Mesothelial cell of epicardium (in vitro differentiated cells): ENCODE measurements at places on chromosomes 1 and 21.

DNA sequence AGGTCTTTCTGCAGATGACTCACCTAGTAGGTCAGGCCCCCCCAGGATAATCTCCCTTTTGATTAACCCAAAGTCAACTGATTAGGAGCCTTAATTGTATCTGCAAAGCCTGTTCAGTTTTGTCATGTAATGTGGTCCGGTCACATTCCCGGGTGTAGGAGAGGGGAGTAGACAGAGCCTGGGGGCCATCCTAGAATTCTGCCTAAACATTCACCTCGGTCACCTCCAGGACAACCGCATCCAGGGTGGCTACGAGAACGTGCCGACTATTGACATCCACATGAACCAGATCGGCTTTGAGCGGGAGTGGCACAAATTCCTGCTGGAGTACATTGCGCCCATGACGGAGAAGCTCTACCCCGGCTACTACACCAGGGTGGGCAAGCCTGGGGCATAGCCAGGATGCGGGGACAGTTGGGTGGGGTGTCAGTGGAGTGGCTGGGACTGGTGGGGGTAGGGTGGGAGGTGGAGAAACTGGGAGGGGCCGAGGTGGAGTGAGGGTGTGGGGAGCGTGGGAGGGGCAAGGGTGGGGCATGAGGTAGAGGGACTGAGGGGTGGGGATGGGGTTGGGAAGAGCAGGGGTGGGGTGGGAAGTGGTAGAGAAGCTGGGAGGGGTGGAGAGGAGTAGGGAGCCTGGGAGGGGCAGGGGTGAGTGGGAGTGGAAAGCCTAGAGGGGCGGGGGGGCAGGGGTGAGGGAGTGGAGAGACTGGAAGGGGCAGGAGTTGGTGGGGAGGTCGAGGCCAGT is 9.6 kb upstream of the MFN2 start:
- H3K4me1 ChIP-seq = peaks cover 4% of the 10 kb centered on the region
- no peak for DNase-seq
- peaks cover 22% of the 10 kb centered on the region for H3K36me3 ChIP-seq
- no peaks in the 10 kb centered on the region for H3K27me3 ChIP-seq
- H3K4me3 ChIP-seq = no peak overlapping the region

DNA sequence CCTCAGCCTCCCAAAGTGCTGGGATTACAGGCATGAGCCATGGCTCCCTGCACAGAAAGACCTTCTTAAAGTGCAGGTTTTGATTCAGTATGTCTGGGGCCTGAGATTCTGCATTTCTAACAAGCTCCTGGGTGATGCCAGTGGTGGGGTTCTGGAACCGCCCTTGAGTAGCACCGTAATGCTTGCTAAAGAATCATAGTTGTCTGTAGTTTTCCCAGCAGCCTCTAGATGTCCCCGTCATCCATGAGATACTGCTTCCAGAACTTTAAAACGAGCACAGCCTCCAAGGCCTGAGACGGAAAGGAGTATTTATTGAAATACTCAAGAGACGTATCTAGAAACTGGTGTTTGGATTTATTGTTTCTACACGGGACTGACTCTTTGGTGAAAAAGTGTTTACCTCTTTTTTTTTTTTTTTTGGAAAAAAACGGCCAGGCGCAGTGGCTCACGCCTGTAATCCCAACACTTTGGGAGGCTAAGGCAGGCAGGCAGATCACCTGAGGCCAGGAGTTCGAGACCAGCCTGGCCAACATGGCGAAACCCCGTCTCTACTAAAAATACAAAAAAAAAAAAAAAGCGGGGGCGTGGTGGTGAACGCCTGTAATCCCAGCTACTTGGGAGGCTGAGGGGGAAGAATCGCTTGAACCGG is 2.6 kb upstream of the TOR3A start:
- peaks cover 16% of the 10 kb centered on the region for H3K4me1 ChIP-seq
- peak; percentile 44 for DNase-seq
- H3K27ac ChIP-seq = no peak overlapping the region
- no peaks in the 10 kb centered on the region for H3K27me3 ChIP-seq
- H3K36me3 ChIP-seq = peaks cover 1% of the 10 kb centered on the region

DNA sequence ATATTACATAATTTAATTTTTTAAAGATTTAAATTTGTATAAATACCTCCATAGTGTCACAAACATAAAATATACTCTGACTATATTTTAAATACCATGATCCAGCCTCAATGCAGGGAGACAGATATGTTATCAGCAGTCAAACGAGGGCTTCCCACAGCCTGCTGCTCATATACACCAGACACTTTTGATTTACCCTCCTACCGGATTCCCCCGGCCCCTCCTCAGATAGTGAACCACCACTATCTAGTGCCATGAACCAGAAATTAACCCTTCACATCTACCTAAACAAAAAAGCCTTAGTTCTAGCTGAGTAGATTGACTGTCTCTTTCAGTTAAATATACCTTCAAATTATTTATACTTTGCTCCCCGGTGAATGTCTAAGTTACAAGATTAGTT is 52.4 kb upstream of the C1orf53 start:
- H3K4me3 ChIP-seq = no peak overlapping the region
- no peaks in the 10 kb centered on the region for H3K36me3 ChIP-seq
- H3K27ac ChIP-seq = peak overlapping the region; percentile 18
- DNase-seq = no peak
- peaks cover 17% of the 10 kb centered on the region for H3K4me1 ChIP-seq

DNA sequence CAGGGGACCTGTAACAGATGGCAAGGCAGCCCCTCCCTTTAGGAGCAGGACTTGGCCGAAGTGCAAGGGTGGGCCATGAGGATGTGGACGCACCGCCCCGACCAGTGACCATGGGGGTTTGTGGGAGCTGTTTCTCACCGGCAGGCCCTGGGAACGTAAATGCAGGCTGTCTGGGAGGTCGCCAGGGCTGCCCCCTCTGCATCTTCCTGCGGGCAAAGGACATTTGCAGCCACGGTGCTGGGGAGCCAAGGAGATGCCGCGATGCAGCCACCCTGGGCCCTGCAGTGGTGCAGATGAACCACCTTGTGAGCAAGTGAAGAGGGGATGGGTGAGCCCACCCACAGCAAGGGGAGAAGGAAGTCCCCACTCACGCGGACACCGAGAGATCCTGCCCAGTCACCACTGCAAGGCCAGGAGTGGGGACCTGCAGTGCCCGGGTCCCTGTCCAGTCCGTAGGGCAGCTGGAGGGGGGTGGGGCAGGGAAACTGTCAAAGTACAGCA is 121.1 kb downstream of the SIK1 start:
- no peaks in the 10 kb centered on the region for H3K27me3 ChIP-seq
- no peak overlapping the region for H3K27ac ChIP-seq
- H3K36me3 ChIP-seq = no peaks in the 10 kb centered on the region
- no peak for DNase-seq
- H3K4me1 ChIP-seq = peaks cover 16% of the 10 kb centered on the region

DNA sequence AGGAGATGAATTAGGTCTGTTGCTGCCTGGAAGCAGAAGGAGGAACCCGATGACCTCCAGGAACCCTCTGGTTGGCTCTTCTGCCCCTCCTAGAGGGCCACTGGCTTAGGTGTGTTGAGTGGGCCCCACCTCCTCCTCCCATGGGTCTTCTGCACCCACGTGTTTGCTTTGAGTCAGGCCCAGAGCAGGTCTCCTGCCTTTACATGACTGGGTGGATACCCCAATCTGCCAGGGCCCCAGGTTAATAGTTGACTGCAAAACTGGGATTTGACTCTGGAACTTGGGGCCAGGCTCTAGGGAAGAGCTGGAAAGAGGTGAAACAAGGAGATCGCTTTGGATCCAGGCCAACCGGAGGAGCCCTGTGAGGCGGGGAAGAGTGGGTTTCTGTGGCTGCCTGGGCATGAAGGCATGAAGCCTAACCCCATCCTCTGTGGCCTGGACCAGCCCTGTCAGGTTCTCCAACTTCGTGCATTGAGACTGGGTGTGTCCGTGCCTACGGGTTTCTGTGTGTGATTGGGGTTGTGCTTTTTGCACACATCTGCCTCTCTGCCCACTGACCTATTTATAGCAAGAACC is 7.8 kb upstream of the LAD1 start:
- H3K36me3 ChIP-seq = no peaks in the 10 kb centered on the region
- H3K4me1 ChIP-seq = peaks cover 5% of the 10 kb centered on the region
- no peak for DNase-seq
- no peak overlapping the region for H3K4me3 ChIP-seq

DNA sequence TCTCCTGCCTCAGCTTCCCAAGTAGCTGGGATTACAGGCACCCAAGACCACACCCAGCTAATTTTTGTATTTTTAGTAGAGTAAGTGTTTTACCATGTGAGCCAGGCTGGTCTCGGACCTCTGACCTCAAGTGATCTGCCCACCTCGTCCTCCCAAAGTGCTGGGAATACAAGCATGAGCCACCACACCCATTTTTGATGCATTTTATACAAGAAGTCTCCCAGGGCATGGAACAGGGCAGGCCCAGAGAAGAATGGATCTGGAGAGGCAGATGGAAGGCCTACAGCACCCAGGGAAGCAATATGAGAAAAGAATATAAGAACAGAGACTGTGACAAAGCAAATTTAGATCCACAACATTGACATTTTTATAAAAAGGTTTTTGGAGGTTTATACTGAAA is 18.8 kb upstream of the IFNAR1 start:
- H3K36me3 ChIP-seq = no peaks in the 10 kb centered on the region
- no peaks in the 10 kb centered on the region for H3K27me3 ChIP-seq
- no peak for DNase-seq
- peaks cover 18% of the 10 kb centered on the region for H3K4me1 ChIP-seq
- H3K4me3 ChIP-seq = no peak overlapping the region

DNA sequence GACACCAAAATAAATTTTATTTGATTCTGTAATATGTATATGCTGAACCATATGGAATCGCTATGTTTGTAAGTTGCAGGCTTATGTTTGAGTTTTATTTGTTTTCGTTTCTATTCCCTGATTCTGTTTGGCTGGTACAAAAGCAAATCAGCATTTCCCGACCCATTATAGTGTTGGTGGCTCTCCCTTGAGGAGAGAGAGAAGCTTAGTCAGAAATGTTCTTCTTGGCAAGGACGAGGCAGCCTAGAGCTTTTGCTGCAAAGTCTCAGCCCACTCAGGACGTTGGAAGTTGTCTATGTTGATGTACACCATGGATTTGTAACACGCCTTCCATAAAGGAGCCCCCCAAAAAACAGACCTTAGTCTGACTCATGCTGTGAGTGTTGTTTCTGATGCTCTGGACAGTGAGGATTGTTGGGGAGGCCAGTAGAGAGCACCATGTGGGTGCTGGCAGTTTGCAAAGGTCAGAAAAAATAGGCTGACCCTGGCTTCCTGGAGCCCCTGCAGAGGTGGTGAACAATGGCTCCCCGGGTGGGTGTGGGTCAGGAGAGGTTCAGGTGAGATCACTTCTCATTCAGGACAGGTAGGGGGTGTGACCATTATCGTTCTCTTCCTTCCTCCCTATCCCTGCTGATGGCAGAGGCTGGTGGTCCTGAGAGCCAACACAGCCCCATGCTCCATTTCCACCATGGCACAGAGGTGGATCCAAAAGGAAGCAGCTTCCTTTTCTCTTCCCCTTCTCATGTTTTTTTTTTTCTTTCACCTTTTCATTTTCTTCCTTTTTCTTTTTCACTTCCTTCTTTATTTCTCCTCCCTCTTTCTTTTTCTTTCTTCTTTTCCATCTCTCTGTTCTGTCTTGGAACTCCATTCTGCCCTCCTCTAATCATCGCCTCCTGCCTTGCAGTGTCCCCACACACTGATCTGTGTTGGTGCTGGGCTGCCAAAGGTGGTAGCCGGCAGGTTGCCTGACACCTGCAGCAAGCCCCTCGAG is 84.4 kb upstream of the CNTN2 start:
- H3K27ac ChIP-seq = no peak overlapping the region
- no peak for DNase-seq
- no peak overlapping the region for H3K4me3 ChIP-seq
- H3K27me3 ChIP-seq = peaks cover 91% of the 10 kb centered on the region

- no peak for DNase-seq
- peaks cover 5% of the 10 kb centered on the region for H3K4me1 ChIP-seq
- no peak overlapping the region for H3K27ac ChIP-seq
- H3K4me3 ChIP-seq = no peak overlapping the region
- no peaks in the 10 kb centered on the region for H3K27me3 ChIP-seq
- no peaks in the 10 kb centered on the region for H3K36me3 ChIP-seq
Measured at GRCh38 chr1:116767782-116768382, 13.7 kb downstream of the CD2 start.

DNA sequence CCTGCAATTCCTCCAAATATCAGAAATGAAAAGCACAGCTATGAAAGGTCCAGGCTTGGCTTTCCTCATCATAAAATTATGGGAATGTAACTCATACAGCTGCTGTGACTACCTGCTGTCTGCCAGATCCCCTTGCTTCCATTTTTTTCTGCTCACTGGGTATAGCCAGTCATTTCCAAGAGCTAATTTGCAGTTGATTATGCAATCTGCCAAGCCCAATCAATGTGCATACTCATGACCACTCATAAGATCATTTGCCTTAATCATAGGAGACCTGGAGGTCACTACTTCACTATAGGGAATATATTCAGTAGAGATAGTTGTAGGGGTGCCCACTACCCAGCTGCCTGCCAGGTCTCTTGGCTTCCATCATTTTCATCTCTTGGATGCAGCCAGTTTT is 417.7 kb upstream of the ZRANB2 start:
- no peaks in the 10 kb centered on the region for H3K4me1 ChIP-seq
- no peak overlapping the region for H3K27ac ChIP-seq
- no peak overlapping the region for H3K4me3 ChIP-seq
- no peaks in the 10 kb centered on the region for H3K36me3 ChIP-seq

- peaks cover 14% of the 10 kb centered on the region for H3K4me1 ChIP-seq
- H3K36me3 ChIP-seq = no peaks in the 10 kb centered on the region
- H3K27me3 ChIP-seq = peaks cover 27% of the 10 kb centered on the region
- peak overlapping the region; percentile 72 for H3K27ac ChIP-seq
- H3K4me3 ChIP-seq = no peak overlapping the region
- DNase-seq = no peak
Measured at GRCh38 chr1:201192261-201192788, 1.7 kb downstream of the IGFN1 start.

DNA sequence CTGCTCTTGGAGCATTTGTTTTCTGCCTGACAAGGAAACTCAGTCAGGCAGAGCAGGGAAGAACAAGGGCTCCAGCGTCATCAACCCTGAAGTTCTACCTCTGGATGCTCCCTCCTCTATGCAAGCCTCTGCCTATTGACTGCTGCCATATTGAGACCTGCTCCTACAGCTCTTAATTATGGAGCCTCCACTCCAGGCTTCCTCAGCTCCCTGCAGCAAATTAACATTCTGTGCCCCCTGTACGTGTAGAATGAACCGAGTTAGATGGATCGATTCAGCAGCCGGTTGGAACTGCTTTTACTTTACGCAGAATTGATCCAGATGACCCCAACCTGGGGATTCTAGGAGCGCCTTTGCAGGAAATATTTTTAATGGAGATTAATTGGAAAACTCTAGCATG is 68.7 kb downstream of the KIRREL1 start:
- DNase-seq = no peak
- no peak overlapping the region for H3K4me3 ChIP-seq
- H3K4me1 ChIP-seq = peaks cover 48% of the 10 kb centered on the region
- H3K36me3 ChIP-seq = peaks cover 9% of the 10 kb centered on the region
- no peak overlapping the region for H3K27ac ChIP-seq
- no peaks in the 10 kb centered on the region for H3K27me3 ChIP-seq

DNA sequence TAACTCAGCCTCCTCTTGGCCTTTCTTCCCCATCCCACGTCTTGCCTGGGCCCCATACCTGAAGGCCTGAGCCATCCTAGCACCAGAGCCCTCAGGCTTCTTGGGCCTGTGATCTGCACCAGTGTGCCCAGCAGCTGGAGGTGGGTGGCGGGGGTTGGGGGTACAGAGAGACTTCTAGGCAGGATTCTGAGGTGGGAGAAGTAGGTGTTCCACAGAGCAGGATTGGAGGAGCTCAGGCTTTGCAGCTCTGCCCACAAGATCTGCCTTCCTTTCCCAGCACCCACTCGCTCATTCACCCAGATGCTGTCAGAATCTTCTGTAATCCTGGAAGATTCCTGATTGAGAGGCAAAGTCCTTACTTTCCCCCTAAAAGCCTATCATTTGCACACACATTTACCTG is 10.0 kb upstream of the GJB5 start:
- H3K36me3 ChIP-seq = no peaks in the 10 kb centered on the region
- H3K4me3 ChIP-seq = no peak overlapping the region
- no peak for DNase-seq
- H3K27ac ChIP-seq = no peak overlapping the region
- no peaks in the 10 kb centered on the region for H3K4me1 ChIP-seq
- peaks cover 49% of the 10 kb centered on the region for H3K27me3 ChIP-seq
